ENCODE measurements at places on chromosomes 2 and 18.

GRCh38 chr18:3594760-3595368 is 144.9 kb downstream of the TGIF1 start:
- no peak for DNase-seq

GRCh38 chr2:21646345-21646744 is 522.6 kb downstream of the TDRD15 start:
- no peak for DNase-seq

- DNase-seq = no peak
Measured at GRCh38 chr2:37641582-37642171, 29.8 kb downstream of the CDC42EP3 start.

DNA sequence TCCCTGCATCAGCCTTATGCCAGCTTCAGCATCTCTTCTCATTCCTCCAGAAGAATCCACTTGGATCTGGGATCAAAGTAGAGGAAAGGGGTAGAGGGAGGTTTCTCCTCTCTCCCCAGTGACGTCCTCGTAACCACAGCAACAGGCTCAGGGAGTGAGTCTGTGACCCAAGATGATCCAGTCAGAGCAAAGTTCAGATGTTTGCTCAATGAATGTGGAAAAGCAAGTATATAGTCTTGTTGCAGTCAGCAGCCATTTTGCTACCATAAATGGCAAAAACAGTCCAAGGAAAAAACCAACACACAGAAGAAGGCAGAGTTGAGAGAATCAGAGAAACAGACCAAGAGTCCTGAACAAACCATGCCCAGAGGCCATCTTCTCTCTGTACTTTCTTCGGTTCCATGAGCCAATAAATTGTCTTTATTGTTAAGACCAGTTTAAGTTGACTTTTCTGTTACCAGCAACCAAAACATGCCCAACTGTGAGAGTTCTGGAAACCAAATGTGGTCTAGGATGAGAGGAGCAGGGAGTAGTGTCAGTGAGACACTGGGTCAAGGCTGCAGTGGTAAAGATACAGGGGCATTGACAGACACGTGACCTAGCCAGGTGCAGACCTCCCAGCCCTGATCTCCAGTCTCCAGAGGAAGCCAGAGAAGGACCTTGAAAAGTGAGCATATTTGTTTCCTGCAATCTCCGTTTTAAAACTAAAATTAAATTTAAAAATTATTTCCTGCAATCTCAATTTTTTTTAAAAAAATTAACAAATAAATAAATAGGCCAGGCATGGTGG is 3.2 kb upstream of the CXCR1 start:
- no peak for DNase-seq

DNA sequence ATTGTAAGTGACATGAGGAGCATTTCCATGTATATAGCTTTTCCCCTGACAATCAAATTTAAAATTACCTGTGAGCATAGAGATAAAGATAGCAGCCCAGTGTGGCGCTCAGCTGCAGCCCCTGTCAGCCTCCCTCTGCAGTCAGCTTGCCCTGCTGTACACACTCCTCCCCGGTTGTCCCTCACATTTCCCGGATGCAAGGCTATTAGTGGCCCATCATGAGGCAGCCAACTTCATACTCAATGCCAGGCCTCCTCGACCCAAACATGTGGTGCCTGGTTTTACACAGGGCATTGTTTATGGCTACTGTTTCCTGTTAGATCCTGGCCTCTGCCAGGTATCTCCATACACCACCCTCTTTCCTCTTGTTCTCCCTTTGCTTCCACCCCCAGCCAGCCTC is 116.1 kb upstream of the SH3BP4 start:
- DNase-seq = no peak

GRCh38 chr2:147659051-147659450 is 185.8 kb upstream of the ACVR2A start:
- no peak for DNase-seq
